ENCODE measurements at places on chromosomes 7 and 10.

GRCh38 chr7:235576-236395 is 43.4 kb downstream of the FAM20C start:
- DNase-seq: no peak

DNA sequence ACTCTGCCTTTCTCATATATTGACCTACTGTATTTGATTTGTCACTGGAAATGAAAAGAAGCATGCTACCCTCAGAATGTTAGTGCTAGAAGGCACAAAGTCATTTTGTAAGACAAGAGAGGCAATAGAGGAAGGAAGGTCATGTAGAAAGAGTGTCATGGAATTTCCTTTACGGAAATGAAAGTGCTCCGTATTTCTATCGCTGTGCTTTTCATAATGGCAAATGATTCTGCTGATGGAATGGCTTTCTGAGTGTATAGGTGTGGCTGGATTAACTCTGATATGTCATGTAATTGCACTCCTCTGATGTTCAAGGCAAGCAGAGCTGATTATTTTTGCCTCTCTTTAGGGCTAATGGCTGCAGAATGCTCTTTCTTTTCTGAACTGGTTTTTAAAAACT is 15.5 kb upstream of the STEAP4 start:
- DNase-seq: no peak

DNA sequence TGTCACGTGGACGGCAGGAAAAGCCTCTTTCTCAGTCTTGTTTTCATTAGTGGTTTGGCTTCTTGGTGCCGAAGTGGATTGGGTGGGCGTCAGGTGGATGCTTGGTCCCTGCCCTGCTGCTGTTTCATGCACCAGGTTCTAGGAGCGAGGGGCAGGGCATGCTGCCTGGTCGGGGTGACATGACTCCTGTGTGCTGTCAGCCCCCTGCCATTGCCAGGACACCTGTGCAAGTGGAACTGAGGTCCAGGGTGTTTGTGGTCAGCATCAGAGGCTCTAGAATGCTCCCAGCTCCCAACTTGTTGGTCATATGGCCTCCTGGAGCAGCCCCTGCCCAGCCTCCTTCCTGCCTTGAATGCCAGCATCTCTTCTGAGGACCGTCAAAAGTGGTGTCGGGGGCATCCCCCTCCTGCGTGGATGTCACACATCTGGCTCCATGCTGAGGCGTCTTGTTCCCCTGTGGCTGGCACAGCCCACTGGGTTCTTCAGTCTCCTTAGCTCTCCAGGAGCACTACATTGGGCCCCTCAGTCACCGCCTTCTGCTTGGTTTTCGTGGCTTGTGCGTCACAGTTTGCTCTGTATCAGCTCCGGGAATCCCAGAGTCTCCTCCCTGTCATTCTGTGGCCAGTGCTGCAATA is 24.8 kb downstream of the ADCY1 start:
- DNase-seq: no peak

- DNase-seq: no peak
Measured at GRCh38 chr7:21345361-21345760, 82.5 kb upstream of the SP4 start.

GRCh38 chr7:3965794-3966395 is 664.8 kb downstream of the SDK1 start:
- no peak for DNase-seq

DNA sequence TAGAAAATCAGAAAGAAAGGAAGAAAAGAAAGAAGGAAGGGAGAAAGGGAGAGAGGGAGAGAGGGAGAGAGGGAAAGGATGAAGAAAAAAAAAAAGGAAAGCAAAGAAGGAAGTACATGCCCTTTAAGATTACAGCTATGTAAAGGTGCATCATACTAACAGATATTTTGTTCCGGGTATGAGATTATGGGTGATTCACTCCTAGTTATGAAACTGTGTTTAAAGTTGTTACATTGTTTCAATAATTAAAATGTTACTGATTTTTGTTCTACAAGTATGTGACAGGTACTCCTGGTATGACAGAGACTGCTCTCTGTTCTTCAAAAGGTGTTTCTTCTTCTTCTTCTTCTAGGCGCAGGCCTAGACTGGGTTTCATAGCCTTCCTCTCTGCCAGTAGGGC is 808.9 kb downstream of the GRID1 start:
- no peak for DNase-seq

- DNase-seq: no peak
Measured at GRCh38 chr10:62306663-62307062, 38.0 kb upstream of the RTKN2 start.

- no peak for DNase-seq
Measured at GRCh38 chr10:118873738-118874105, 119.0 kb upstream of the CACUL1 start.

DNA sequence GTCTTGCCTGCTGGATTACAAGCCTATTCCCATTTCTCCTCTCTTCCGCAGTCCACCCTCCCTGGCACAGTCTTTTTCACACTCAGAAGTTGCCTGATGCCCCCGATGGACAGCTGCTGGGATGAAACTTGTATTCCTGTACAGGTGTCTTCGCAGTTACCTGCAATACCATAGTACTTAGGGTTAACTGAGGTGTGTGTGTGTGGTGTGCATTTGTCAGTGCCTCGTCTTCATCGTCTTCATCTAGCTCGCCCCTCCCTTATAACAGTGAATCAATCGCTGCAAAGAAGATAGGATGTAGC is 11.0 kb downstream of the NXPH1 start:
- DNase-seq: no peak

DNA sequence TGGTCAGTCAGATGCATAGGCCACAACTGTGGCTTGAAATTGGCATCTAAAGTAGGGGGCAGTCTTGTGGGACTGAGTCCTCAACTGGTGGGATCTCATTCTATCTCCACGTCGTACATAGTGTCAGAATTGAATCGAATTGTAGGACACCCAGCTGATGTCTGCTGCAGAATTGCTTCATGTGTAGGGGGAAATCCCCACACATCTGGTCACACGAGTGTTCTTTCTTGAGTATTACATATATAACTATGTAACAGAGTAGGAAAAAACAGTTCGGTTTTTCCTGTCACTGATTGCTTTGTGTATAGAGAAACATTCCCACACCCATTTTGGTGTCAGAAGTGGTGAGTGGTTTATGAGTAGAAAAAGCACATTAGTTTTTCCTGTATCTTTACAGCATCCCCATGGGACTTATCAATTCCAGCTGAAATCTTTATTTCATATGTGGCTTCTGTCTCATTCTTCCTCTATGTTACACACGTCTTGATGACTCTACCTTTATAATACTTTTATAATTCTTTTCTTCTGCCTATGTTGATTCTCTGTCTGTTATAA is 79.4 kb upstream of the PCGF5 start:
- DNase-seq: no peak

- DNase-seq: peak; percentile 81
Measured at GRCh38 chr10:74589226-74589673, 237.2 kb upstream of the KAT6B start.

- DNase-seq: no peak
Measured at GRCh38 chr10:4070921-4071660, 286.1 kb upstream of the KLF6 start.

DNA sequence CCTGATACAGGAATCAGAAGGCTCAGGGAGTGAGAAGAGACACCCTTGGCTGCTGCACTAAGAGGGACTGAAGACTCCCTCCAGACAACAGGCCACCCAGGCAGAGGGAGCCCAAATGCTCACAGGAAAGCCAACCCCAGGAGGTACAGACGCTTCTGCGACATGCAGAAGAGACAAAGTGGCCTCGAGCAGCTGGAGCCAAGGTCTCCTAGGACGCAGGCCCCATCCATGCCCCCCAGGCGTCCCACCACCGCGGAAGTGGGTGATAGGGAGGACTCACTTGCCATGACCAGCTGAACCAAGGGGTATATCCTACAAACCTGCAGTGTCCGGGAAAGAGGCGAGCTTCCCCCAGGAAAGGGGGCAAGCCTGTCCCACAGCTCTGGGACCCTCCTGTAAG is 56.9 kb downstream of the CTBP2 start:
- DNase-seq: no peak

DNA sequence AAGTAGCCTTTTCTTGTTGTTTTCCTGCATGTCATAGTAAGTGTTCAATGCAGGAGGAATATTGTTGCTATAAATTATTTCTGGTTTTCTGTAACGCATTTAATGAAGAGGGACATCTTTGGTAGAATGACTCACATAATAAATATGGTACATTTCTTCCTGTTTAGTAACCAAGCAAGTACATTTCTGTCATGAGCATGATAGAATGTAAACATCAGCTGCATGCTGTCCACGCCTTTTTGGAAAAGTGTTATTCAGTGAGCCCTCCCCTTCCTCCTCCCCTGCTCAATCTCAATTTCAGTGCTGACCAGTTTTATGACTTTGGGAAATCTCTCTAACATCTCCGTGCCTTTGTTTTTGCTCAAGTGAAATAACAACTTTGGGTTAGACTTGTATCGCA is 664.0 kb downstream of the XPNPEP1 start:
- DNase-seq: no peak

- no peak for DNase-seq
Measured at GRCh38 chr10:69968830-69969229, 83.8 kb upstream of the MACROH2A2 start.

- no peak for DNase-seq
Measured at GRCh38 chr10:6950133-6950532, 370.1 kb upstream of the PRKCQ start.

DNA sequence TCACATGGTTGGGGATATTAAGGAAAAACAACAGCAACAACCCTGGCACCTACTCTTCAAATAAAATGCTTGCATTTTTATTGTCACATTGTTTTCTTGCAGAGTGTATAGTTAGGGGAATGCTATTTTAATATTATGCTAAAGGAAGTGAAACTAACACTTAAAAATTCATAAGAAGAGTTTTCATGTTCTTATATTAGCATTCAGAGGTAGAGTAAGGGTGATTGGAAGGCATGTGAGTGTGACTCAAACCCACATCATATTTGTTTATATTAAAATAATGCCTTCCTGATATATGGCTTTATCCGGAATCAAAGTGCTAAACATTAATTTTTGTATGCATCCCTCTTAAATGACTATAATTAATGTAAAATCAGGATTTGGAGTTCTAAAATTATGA is 59.8 kb upstream of the TES start:
- peak; percentile 3 for DNase-seq

DNA sequence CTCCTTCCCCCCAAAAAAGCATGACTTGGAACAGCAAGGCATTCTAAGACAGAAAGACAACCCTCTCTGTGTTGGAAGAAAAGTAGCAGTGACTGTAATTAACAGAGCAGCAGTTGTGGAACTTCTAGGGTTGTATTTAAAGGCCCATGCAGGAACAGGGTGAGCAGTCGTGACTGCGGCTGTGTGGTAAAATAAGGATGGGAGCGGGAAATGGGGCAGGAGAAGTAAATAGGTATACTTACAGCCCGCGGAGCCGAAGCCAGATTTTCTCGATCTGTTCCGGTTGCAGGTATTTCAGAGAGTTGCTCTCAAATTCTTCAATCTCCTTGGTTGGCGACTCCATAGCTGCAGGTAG is 179 bp downstream of the PDE1C start:
- DNase-seq: no peak

- DNase-seq: peak; percentile 76
Measured at GRCh38 chr7:67371429-67372305, 375.0 kb downstream of the TYW1 start.
